Hepatocyte (in vitro differentiated cells): ENCODE measurements at places on chromosomes 2 and 18. TPM values are rescaled to one million over a fixed set of nuclear protein-coding genes. Genes with fewer than 3 reads are reported as not detected.

DNA sequence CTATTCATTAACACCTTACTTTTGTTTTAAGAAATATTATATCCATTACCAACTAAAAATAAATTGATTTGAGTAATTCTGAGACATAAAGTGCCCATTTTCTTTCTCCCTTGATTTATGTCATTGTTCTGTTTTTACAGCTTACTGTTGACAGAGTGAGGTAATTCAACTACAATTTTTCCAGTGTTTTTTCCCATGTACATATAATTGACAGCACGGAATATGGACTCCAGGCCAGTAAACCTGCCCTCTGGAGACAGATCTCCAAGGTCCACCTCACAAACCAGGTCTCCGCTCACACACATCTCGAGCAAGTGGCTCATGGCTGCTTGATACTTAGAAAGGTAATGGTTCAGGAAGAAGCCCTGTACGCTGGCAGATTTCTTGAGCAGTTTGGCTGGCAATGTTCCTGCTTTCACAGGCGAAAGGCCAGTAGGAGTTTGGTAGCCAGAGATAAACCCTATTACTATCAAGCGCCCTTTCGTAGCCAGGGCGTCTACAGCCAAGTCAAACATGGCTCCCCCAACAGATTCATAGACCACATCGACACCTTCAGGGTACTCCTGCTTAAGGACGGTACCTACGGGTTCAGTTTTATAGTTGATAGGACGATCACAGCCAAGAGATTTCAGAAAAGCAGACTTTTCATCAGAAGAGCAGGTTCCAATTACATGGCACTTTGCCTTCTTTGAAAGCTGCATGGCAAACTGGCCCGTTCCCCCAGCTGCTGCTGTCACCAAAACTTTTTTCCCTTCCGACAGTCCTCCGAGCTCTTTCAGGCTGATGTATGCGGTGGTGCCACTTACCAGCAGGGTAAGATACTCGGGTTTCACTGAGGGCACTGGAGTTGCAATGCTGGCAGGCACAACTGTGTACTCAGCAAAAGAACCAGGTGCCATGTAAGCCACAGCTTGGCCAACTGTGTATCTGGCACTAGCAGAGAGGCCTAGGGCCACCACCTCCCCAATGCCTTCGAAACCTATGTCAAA is 7.4 kb downstream of the PTGR3 start:
- DNase-seq: no peak

The PIEZO2 gene
- 24.5 and 26.5 TPM in 2 replicates for polyA plus RNA-seq

DNA sequence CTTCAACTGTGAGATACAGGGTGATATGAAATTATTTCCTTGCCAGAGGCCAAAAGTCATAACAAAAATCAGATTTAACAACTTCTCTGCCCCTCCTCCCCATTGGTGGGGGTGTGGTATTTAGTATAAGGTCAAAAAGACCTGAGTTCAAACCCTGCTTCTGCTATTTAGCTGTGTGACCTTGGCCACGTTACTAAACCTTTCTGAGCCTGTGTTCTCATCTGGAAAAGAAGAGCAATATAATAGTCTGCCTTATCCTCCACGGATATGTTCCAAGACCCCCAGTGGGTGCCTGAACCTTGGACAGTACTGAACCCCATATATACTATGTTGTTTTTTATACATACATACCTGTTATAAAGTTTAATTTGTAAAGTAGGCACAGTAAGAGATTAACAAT is 3.7 kb downstream of the CDC42EP3 start:
- no peak for DNase-seq

The MROH2A gene
- not detected in 2 replicates for polyA plus RNA-seq

The NTSR2 gene
- 0.28 TPM in 1 of 2 replicates, not detected in the other for polyA plus RNA-seq

The ANKRD30BL gene
- polyA plus RNA-seq: not detected in 2 replicates

The PRSS56 gene
- polyA plus RNA-seq: not detected in 2 replicates

DNA sequence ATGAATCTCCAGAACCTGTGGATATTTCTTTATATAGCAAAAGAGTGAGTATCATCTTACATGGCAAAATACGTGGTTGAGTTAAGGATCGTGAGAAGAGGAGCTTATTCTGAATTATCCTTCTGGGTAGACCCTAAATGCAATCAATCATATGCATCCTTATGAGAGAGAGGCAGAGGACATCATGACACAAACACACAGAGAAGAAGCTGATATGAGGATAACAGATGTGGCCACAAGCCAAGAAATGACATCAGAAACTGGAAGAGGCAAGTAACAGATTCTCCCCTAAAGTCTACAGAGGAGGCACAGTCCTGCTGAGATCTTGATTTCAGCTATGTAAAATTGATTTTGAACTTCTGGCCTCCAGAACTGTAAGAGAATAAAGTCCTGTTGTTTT is 730.2 kb upstream of the ZNF804A start:
- no peak for DNase-seq

The RND3 gene
- polyA plus RNA-seq: 110 and 118 TPM in 2 replicates

DNA sequence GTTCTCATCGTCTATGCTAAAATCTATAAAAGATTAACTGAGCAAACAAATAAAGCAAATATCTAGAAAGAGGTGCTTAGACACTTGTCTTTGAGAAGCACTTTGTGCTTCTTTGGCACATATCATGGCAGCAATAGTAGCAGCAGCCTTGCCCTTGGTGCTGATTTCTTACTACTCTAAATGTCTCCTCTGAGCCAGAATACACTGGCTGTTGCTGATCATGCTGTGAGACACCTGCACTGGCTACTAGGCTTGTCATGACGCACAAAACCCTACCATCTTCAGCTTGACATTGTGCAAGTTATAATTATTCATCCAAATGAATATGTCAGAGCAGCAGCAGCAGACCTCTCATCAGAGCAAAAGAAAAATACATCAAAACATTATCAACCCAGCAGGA is 46.7 kb downstream of the FANCL start:
- DNase-seq: no peak

The DSG2 gene
- 67.7 and 68.1 TPM in 2 replicates for polyA plus RNA-seq

- DNase-seq: no peak
These were observed 597.1 kb upstream of the ACVR2A start for GRCh38 chr2:147247749-147248148.

The ST6GAL2 gene
- polyA plus RNA-seq: 3.0 and 3.2 TPM in 2 replicates

The BARD1 gene
- polyA plus RNA-seq: 6.1 and 7.3 TPM in 2 replicates

The HPCAL1 gene
- 37.4 and 39.1 TPM in 2 replicates for polyA plus RNA-seq

The C1QL2 gene
- polyA plus RNA-seq: 9.9 and 12.9 TPM in 2 replicates

The ACVR1 gene
- 16.9 and 20.1 TPM in 2 replicates for polyA plus RNA-seq

The AQP12B gene
- 0.38 and 0.53 TPM in 2 replicates for polyA plus RNA-seq

The GKN1 gene
- polyA plus RNA-seq: 0.25 and 0.79 TPM in 2 replicates

GRCh38 chr18:67426486-67426885 is 90.0 kb downstream of the DSEL start:
- DNase-seq: no peak

GRCh38 chr2:126467367-126468054 is 188.4 kb upstream of the GYPC start:
- no peak for DNase-seq

- no peak for DNase-seq
These were observed 21.2 kb downstream of the RNF149 start for GRCh38 chr2:101287303-101287702.

DNA sequence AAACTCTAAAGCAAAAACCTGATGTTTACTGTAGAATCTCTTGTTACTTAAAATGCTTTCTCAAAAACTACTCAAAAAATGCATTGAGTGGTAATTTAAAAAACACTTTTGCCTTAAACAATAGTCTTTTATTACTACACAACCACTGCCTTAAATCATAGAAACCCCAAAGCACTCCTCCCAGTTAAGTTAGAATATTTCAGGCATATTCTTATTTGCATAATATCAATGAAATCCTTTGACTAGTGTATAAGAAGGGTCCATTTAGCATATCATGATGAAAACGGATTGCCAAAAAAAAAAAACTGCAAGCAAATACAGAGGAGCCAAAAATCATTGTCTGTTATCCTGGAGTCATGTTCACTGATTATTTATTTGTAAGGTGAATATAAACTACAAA is 119.2 kb downstream of the PTPRM start:
- no peak for DNase-seq

DNA sequence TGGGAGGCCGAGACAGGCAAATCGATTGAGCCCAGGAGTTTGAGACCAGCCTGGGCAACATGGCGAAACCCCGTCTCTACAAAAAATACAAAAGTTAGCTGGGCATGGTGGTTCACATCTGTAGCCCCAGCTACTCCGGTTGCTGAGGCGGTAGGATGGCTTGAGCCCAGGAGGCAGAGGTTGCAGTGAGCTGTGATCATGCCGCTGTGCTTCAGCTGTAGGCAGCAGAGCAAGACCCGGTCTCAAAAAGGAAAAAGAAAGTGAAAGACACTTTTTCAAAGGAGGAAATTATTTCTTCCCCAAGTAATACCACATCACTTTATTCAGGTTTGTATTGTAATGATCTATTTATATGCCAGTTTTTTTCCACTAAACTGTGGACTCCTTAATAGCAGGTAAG is 35.7 kb upstream of the TAF4B start:
- no peak for DNase-seq
